GM10248 (cell line): ENCODE measurements at places on chromosomes 5 and 9.

DNA sequence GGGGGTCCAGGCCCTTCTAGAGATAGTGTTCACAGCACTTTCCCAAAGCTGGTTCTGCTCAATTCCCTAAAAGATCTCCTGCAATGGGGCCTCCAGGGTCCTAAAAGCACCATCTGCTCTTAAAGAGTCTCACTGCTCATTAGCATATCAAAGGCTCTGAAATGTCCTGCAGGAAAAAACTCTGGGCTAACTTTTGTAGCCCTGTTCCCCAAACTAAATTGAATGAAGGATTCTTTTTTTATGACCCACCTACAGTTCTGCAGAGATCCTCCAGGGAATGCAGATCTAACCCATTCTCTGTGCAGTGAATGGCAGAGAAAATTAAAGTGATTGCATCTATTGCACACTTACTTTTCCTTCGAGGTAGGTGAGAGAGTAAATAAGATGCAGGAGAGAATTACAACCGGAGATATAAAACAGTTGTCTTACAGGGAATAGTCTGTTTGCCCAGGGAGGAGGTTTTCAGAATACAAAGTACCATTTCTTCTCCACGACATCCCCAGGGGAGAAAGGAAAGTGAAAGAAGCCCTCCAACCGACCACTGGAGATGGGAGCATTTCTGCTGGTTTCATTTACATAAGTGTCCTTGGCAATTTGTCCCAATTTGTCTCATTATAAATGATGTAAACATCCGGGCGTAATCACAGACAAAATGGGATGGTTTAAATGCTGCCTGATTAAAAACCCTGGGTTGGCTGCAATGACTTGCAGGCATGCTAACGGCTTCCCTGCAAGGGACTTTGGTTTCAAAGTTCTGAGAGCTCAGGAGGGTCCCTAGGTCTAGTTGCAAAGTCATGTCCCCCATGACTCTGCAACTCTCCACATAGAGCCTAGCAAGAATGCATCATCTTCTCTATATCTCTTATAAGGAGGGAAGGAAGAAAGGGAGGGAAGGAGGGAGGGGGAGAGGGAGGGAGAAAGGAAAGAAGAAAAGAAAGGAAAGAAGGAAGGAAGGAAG, 114.0 kb downstream of the KCNIP1 start:
- DNase-seq, result no peak

DNA sequence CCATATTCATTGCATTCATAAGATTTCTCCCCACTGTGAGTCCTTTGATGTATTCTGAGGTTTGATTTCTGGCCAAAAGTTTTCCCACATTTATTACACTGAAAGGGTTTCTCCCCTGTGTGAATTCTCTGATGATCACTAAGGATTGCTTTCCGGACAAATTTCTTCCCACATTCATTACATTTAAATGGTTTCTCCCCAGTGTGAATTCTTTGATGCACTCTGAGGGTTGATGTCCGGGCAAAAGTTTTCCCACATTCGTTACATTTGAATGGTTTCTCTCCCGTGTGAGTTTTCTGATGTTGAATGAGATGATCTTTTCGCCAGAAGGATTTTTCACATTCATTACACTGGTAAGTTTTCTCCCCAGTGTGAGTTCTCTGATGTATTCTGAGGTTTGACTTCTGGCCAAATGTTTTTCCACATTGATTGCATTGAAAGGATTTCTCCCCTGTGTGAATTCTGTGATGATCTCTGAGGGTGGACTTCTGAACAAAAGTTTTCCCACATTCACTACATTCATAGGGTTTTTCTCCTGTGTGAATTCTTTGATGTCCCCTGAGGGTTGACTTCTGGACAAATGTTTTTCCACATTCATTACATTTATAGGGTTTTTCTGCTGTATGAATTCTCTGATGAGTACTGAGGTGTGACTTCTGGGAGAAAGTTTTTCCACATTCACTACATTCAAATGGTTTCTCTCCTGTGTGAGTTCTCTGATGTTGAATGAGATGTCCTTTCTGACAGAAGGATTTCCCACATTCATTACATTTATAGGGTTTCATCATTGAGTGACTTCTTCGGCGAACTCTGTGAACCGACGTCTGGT, 18.8 kb downstream of the ZNF510 start:
- no peak for DNase-seq

DNA sequence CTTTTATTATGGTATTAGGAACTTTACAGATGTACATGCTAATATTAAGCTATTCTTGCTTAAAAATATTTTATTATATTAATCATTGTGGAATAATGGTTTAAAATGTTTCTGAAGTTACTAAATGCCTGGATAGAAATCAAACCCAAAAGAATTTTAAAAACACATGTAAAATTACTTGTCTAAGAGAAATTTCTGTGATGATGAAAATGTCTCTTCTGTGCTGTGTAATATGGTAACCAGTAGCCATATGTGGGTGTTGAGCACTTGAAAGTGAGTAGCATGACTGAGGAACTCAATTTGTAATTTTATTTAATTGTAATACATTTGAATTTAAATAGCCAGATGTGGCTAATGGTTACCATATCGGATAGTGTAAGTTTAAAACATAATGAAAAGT, 66.7 kb upstream of the HSPB3 start:
- no peak for DNase-seq

DNA sequence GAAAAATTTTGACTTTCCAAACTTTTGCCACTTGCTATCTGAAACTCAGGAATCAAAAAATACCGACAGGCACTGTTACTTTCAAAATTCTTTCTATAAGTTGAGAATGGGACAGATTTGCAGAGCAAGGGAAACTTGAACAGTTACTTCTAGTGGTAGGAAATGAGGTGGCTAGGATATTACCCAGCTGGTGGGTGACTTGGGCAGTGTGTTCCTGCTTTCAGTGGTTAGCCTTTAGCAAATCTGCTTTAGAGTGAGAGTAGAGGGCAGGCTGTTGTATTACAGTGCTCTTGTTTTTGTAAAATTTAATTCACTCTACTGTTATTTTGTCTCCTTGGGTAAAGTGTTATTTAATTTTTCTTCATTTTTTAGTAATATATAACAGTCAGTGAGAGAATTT, 40.2 kb upstream of the ROPN1L start:
- DNase-seq, result no peak

GRCh38 chr9:127873223-127873691, 4.2 kb downstream of the AK1 start:
- DNase-seq, result no peak
